ENCODE measurements at places on chromosomes 12 and 14.

DNA sequence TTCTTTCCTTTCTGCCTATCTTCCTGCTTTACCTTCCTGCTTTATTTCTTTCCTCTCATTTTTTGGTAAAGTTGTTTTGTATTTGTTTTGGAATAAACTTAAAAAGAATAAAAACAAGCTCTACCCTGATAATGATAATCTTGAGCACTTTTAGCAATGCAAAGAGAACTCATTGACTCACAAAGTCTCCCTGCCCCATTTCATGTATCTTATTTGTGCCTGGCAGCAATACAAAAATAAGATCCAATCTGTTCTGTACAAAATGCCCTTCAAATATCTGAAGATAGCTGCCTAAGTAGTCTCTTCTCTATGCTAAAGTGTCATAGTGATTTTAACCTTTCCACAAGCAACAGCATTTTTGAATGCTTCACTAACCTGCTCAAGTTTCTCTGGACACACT lies 31.1 kb upstream of the ETNK1 start:
- no peak for DNase-seq

DNA sequence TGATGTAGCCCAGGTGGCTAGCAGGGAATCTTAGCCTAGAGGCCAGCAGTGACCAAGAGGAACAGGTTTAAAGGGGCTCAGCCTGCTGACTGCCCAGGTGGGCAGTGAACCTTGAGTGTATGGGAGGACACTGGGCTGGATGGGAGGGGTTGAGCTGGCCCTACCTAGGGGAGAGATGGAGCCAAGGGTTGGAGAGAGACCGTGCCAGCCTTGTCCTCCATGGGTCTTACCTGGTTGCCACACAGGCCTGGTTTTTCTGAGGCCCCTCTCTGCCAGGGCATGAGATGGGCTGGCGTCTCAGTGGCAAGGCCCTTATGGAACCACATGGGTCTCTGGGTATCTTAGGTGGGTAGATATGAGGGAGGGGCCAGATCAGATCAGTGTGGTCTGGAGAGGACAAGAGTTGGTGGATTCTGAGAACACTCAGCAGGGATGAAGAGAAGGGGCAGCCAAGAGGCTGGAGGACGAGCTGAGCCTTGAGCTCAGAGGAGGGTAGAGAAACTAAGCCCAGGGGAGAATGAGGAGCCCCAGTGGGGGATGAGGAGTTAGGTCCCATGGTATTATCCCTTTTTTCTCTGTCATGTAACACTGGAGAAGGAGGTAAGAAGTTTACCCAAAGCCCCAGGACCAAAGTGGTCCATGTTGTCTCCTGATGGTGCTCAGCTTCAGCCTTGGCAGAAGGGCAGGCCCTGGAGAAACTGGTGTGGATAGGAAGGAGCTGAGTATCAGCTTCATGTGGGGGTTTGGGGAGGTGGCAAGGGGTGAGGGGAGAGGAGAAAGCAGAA lies 3.7 kb downstream of the GZMB start:
- no peak for DNase-seq

- no peak for DNase-seq
Observed at GRCh38 chr14:50064993-50065392, 51.4 kb downstream of the VCPKMT start.

GRCh38 chr12:11152725-11153124 lies 18.3 kb upstream of the SMIM10L1 start:
- DNase-seq, result no peak

DNA sequence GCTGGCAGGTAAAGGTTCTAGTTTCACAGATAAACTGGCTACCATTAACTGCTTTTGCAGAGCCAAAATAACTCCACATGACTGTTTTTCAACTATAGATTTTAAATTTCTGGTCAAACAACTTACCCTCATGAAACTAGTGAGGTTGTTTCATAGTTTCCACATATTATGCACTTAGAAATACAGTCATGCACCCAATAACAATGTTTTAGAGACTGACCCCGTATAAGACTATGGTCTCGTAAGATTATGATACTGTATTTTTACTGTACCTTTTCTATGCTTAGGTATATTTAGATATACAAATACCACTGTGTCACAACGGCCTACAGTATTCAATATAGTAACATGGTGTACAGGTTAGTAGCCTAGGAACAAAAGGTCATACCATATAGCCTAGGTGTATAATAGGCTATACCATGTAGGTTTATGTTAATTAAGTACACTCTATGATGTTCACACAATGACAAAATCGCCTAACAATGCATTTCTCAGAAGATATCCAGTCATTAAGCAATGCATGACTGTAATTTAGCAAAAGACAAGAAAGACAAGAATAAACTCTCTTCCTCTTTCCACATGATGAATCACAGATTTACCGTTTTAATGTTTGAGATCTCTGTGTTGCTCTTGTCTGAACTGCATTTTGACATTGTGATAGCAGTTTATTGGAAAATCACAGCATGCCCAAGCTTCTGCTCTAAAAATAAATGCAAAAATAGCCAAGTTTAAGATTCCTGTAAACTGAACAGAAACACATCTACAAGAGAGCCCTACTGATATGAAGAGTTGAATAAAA lies 17.1 kb downstream of the DICER1 start:
- no peak for DNase-seq

DNA sequence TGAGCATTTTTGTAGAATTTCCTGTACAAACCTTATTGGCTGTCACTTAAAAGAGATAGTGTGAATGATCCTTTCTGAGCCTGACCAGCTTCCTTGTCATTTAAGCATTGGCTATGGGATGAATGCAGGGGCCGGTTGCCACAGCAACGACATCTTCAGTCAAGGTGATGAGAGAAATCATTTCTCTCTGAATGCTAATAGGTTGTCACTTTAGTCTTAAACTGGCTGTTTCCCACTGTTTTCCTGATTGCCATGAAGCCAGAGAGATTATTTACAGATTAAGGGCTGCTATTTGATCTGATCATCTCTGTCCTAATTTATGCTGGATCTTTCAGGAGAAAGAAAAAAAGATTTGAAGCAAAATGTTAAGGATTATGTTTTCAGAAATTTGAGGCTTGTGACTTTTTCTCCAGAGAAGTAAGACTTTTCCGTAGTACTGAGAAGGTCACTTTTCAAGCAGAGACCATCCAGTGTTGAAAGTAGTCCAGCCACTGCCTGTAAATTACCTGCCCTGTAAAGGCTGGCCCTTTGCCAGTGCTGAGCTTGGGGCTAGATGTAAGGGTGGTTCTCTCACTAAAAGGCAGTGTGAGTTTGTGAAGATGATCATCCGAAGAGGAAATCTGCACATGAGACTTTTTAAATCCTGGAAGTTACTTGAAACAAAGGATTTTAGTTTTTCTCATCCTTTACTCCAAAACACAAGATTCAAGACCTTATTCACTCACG lies 235.6 kb downstream of the DACT1 start:
- no peak for DNase-seq

- peak; percentile 63 for DNase-seq
Observed at GRCh38 chr12:48977290-48978281, 536 bp upstream of the WNT1 start.

DNA sequence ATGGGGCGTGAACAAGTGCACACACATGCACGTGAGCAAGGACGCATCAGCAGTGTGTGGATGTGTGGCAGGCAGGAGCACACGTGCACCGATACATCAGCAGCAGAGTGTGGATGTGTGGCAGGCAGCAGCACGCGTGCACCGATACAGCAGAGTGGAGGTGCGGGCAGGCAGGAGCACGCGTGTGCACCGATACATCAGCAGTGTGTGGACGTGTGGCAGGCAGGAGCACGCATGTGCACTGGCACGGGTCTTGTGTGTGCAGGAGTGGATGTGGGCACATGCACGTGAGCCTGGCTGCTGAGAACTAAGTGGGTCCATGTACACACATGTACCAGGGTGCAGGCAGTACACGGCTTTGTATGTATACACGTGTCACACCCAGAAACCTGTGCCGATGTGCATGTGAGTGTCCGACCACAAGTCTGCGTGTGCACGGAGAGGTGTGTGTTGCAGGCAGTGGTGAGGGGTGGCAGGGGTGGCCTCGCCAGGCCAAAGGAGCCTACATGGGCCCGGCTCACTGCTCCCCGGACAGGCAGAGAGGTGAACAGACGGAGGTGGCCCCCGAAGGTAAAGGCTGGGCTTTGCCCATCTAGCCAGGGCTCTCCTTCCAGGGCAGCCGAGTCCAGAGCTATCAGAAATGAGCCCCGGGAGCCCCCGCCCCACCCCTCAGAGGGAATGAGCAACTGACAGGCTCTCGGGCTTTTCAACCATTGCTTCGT lies 53.9 kb downstream of the RFLNA start:
- no peak for DNase-seq

DNA sequence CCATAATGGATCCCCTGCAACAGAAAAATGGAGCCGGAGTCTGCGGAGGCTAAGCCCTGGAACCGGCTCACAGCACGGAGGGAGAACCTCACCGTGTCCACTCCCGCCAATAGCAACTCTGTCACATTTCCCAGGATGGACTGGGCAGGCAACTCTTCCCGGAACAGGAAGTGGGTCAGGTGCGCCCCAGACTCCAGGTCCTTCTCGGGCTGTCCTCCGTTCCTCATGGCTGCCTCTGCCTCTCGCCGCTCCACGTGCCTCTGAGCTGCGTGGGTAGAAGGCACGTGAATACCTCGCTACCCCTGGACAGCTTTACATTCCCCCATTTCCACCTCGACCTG lies 2.2 kb downstream of the CYP27B1 start:
- no peak for DNase-seq

DNA sequence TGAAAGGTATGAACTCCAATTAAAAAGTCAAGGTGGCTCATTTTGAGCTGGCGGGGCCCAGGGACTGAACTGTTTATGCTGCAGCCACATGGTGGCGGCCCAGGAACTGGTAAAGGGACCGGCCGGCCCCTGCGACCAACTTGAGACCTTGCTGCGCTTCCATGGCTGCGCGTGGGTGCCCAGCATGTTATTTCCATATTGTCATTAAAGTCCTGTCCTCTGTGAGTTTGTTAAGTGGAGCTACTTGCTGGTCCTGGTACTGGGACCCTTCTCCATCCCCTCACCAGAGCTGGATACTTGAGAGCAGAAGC lies 62.3 kb downstream of the BEGAIN start:
- DNase-seq, result no peak

DNA sequence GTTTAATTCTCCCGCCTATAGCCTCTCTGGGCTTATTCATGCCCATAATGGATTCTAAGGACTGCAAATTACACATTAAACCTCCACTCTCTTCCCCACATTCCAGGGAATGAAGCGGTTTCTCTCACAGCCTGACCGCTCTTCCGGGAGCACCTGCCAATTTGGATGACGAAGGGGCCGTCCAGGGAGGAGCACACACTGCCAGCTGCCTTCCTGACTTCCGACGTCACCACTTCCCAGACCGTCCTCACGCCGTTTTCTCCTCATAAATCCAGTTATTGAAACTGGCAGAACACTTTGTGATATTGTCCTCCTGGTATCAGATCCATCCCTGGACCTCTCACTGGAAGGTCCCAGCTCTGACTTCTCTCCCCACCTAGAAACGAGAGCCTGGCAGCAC lies 87.6 kb downstream of the GCH1 start:
- no peak for DNase-seq

GRCh38 chr12:9667403-9668160 lies 1.9 kb upstream of the CLEC2D start:
- DNase-seq, result no peak

DNA sequence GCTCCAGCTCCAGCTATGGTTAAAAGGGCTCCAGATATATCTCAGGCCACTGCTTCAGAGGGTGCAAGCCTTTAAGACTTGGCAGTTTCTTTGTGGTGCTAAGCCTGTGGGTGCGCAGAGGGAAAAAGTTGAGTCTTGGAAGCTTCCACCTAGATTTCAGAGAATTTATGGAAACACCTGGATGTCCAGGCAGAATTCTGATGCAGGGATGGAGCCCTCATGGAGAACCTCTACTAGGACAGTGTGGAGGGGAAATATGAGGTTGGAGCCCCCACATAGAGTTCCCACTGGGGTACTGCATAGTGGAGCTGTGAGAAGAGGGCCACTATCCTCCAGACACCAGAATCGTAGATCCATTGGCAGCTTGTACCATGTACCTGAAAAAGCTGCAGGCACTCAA lies 69.9 kb downstream of the SDR9C7 start:
- DNase-seq, result no peak

DNA sequence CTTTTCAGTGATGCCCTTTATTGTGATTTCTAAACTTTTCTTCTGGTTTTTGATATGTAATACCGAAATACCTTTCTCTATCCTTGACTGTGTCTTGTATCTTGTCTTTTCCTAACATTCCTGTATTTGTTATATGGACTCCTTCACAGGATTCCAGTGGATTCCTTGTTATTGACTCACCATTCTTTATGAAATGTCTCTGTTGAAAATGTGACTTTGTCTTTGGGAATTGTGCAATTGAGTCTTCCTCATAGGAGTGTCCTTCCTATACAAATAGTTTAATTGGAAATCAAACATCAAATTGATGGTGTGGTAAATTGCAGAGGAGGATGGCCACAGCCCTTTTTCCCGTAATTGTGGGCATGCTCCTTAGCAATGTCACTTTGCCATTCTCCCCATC lies 296.6 kb upstream of the KITLG start:
- no peak for DNase-seq

- DNase-seq, result no peak
Observed at GRCh38 chr12:122981036-122981471, 573 bp downstream of the ARL6IP4 start.

- no peak for DNase-seq
Observed at GRCh38 chr12:29427964-29428363, 47.0 kb upstream of the ERGIC2 start.

DNA sequence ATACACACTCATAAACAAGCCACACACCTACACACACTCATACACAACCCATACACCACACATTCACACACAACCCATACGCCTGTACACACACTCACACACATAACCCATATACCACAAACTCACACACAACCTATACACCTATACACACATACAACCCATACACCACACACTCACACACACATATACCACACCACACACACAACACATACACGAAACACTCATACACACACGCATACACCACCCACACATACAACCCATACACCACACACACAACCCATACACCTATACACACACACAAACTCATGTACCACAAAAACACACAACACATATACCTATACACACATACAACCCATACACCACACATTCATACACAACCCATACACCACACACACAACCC lies 164.3 kb downstream of the TMEM121 start:
- no peak for DNase-seq

- no peak for DNase-seq
Observed at GRCh38 chr12:130672089-130672820, 43.8 kb downstream of the RIMBP2 start.
